ENCODE measurements at places on chromosomes 5 and 9. TPM values are rescaled to one million over a fixed set of nuclear protein-coding genes. Genes with fewer than 3 reads are reported as not detected.

The PCDHGA5 gene
- total RNA-seq = 0.72 TPM

The NRARP gene
- 20.4 TPM for total RNA-seq

The NPR3 gene
- 12.6 TPM for total RNA-seq

The TGFBI gene
- 13.4 TPM for total RNA-seq

The TCF7 gene
- 4.6 TPM for total RNA-seq

The GABRA1 gene
- not detected for total RNA-seq

The SYK gene
- 60.3 TPM for total RNA-seq

The MEIKIN gene
- not detected for total RNA-seq

The NDFIP1 gene
- 30.7 TPM for total RNA-seq

The ANKRD18A gene
- total RNA-seq = 3.0 TPM

The PCDHGB5 gene
- total RNA-seq = 5.8 TPM

The AGGF1 gene
- total RNA-seq = 11.4 TPM

The BOD1 gene
- total RNA-seq = 24.3 TPM

The FRMPD1 gene
- total RNA-seq = 0.04 TPM

The LRRC19 gene
- 0.08 TPM for total RNA-seq

The AIF1L gene
- total RNA-seq = 63.3 TPM

The PCDHA9 gene
- 0.04 TPM for total RNA-seq

The IL5 gene
- total RNA-seq = not detected

The RLN1 gene
- total RNA-seq = not detected

The GPR150 gene
- total RNA-seq = not detected

The ZNG1A gene
- 24.2 TPM for total RNA-seq

The HAVCR2 gene
- total RNA-seq = 0.88 TPM

The CFAP157 gene
- not detected for total RNA-seq

The RECK gene
- total RNA-seq = 1.2 TPM

The PCDHGB2 gene
- total RNA-seq = 1.2 TPM

The PCDHGA9 gene
- 3.1 TPM for total RNA-seq

The DMGDH gene
- total RNA-seq = 0.60 TPM

The CDK7 gene
- 31.7 TPM for total RNA-seq

The WWC1 gene
- 18.5 TPM for total RNA-seq

The LPAR1 gene
- 7.5 TPM for total RNA-seq

The TLE1 gene
- 12.0 TPM for total RNA-seq

The PCDHB7 gene
- 0.20 TPM for total RNA-seq

The CAVIN4 gene
- 0.08 TPM for total RNA-seq

The ELAVL2 gene
- 0.24 TPM for total RNA-seq

The ABLIM3 gene
- total RNA-seq = 22.4 TPM

The MLANA gene
- total RNA-seq = not detected

The ST8SIA4 gene
- total RNA-seq = 1.4 TPM

The ASS1 gene
- 101 TPM for total RNA-seq

The MYORG gene
- 5.4 TPM for total RNA-seq

The TNC gene
- total RNA-seq = 56.6 TPM

The ZNF618 gene
- total RNA-seq = 2.0 TPM

The SPEF2 gene
- 1.6 TPM for total RNA-seq

The STKLD1 gene
- 0.40 TPM for total RNA-seq

The EMB gene
- total RNA-seq = 5.7 TPM

The TAF11L5 gene
- not detected for total RNA-seq

The SOHLH1 gene
- not detected for total RNA-seq

The C5orf46 gene
- 0.36 TPM for total RNA-seq

Measured in esophagus mucosa (tissue), 1 donor.